Motor neuron (in vitro differentiated cells): ENCODE measurements at places on chromosomes 4 and X. TPM values are rescaled to one million over a fixed set of nuclear protein-coding genes. Genes with fewer than 3 reads are reported as not detected.

TLL1 gene
- 0.30 and 0.36 TPM in 2 replicates for total RNA-seq

PTPN13 gene
- total RNA-seq: 4.2 and 4.3 TPM in 2 replicates

C1QTNF7 gene
- total RNA-seq: 0.27 and 1.2 TPM in 2 replicates

CT55 gene
- total RNA-seq: 0.33 TPM in 1 of 2 replicates, not detected in the other

MXRA5 gene
- 1.8 and 2.0 TPM in 2 replicates for total RNA-seq

GNPDA2 gene
- 21.0 and 21.9 TPM in 2 replicates for total RNA-seq

GRCh38 chr4:122914292-122914904, 8.0 kb downstream of the NUDT6 start:
- ATAC-seq: peak; percentile 84

DNA sequence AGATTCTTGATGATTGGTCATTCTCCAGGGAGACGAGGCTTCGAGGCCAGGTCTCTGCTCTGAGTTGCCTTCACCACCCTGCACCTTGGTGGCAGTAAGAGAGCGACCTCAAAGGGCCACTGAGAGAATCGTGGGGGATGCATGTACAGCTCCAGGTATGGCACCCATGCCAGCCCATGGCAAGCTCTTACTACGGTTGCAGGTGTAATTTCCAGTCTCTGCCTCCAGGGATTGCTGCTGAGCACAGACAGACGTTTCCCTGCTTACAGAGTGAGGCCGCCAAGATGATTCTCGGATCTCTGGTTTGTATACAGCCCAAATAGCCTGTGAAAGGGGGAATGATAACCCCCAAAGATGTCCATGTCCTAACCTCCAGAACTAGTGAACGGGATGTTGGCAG, 16.3 kb upstream of the DRD5 start:
- no peak for ATAC-seq

DNA sequence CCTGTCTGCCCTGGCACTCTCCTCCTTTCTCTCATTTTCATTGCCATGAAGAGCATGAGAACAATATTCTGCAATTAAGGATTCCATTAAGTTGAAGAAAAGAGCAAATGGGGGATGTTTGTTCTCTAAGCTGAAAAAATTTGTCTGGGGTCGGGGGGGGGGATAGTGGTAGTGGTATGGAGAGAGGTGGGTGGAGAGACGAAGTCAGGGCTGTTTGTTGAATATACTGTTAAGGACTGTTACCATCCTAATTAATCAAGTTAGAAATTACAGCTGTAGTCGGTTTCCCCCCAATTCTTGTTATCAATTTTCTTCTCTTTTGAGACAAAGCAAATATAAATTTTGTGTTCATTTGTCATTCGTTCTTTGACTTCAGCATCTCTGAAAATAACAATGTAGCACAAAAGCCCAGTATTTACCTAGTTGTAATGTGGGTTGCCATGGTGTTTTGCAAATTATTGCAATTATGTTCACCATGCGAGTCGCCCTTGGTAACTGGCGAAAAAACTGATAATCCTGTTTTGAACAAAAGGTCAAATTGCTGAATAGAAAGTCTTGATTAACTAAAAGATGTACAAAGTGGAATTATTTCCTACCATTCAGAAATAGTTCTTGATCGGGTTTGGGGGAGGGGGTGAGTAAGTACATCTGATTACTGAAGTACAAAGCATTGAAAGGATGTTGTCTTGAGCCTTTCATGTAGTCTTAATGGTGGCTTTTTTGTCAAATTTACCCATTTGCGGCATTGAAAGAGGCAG, 139.1 kb downstream of the ARX start:
- ATAC-seq: no peak

- no peak for ATAC-seq
These were observed 18.4 kb downstream of the SMS start for GRCh38 chrX:21958916-21959315.

DNA sequence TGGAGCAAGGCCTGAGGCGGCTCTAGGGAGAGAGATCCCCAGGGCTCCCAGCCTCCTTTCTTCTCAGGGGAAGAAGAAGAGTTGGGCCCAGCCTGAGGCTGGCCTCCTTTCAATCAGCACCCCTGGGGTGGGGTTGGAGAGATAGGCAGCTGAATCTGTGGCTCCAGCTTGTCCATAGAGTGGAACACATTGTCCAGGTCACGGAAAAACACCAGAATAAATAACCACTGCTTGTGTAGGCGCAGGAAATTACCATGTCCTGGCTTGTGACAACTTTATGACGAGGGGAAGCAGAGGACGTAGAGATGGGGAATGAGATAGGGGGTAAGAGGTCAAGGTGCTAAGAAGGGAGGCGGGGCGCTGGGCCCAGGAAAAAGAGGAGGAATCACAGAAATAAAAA, 80.8 kb upstream of the EFNB1 start:
- no peak for ATAC-seq

DNA sequence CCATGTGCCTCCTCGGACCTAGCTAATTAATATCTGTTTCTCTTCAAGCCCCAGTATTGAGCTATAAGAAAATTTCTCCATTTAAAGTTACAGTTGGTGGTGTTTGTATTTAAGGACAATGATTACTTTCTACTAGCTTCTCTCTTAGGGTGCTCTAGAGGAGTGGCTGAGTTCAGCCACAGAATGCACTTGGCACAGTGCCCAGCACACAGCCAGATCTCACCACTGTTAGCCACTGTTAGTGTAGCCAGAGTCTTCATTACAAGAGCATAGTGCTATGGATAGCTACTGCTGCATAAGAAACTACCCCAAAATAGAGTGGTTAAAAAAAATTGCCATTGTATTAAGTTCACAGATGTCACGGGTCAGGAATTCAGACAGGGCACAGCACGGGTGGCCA, 421.3 kb downstream of the BCOR start:
- no peak for ATAC-seq

GRCh38 chr4:74218201-74218600, 60.3 kb downstream of the MTHFD2L start:
- ATAC-seq: no peak

DNA sequence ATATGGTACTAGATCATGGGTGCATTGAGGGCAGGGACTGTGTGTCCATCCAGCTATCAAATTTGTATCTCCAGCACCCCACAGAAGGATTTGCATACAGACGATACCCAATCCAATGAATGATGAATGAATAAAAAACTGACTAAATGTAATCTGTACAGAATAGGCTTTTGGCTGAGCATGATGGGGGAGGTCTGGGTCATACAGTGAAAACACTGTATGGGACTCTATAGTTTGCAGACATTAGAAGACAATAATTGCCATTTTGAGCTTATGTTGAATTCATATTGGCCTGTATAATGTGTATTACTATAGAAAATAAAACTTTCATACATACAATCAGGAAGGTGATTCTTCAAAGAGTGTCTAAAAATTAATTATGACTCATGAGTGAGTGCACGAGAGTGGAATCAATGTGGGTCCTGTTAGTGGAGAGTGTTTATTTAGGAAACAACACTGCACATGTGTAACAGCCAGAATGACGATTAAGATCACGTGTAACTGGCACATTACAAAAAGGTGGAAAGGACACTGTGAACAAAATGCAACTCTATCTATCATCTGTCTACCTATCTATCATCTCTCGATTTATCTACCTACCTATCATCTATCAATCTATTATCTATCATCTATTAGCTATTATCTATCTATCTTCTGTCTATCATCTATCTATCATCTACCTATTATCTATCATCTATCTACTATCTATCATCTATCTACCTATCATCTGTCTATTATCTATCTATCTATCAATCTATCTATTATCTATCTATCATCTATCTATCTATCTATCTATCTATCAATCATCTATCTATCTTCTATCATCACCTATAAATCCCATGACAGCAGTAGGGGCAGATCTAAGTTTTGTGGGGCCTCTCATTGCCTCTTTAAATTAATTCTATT, 201.3 kb downstream of the PTTG2 start:
- no peak for ATAC-seq

- no peak for ATAC-seq
These were observed 347.8 kb downstream of the GRID2 start for GRCh38 chr4:92651536-92651935.

DNA sequence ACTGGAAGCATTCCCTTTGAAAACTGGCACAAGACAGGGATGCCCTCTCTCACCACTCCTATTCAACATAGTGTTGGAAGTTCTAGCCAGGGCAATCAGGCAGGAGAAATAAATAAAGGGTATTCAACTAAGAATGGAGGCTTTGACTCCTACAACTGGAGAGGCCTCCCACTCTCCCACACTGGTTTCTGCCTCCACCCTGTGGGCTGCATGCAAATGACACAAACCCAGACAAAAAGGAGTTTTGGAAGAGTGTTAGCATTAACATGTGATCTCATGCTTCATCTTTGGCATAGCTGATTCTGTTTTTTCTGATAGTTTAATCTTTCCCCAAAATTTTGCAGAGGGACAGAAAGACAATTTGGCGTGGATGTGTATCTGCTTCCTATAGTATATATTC, 80.8 kb upstream of the IQCM start:
- no peak for ATAC-seq

- no peak for ATAC-seq
These were observed 850 bp downstream of the IGBP1 start for GRCh38 chrX:70134116-70134477.

DNA sequence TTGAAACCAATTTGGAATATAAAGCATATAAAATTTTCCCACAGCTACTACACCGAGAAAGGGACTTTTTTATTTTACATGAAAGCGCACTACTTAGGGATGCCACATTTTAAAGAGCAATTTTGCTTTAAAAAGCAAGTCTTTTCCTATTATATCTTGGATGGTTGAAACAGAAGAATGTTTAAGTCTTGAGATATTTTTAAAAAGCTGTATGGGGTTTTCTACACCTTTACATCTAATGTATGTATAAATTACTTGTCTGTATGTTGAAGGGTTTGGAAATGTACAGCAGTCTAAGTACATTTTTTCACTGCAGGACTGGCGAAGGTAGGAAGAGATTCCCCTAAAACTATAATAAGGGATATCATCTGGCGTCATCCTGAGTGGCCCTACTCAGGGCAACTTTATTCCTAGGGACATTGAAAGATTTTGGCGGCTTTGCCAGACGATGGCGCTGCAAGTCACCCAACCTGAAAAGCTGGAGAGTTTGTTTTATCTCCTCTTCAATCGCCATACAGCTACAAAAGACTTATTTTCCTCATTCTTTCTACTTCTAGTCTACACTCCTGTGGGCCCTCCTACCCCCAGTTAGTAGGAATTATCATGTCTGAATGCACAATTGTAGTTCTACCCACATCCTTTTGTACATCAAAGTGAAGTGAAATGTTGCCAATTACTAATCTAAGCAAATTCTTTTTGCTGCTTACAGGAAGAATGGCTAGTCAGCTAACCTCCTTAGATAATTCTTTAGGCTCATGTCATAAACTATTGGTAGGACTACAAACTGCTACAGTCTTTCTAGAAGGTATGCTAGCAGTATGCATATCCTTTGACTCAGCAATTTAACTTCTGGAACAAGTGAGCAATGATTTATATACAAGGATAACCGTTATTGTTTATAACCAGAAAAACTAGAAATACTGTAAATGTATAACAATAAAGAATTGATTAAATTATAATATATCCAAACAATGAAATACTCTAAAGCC, 782 bp upstream of the NEK1 start:
- peak; percentile 39 for ATAC-seq

DNA sequence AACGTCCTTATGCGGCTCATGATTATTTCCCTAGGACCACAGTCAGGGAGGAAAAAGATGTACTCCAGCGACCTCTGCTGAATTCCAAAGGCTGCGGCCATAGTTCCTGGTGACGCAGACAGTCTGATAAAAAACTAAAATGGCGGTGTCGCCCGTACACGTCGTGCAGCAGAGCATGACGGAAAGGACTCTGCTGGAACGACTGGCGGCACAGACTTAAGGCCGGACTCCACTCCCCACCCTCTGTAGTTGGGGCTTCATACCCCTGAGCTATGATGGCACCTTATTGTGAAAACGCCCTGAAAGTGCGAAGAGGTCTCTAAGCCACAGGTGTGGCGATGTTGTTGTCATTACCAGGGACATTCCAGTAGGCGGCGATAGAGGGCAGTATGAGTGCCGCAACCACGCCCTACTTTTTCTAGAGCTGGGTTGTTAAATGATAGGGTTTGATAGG, 90.0 kb upstream of the EDA2R start:
- peak; percentile 98 for ATAC-seq

GRCh38 chr4:17284323-17285175, 227.3 kb downstream of the QDPR start:
- no peak for ATAC-seq

- ATAC-seq: no peak
These were observed 94.6 kb downstream of the STIM2 start for GRCh38 chr4:26955241-26955640.

DNA sequence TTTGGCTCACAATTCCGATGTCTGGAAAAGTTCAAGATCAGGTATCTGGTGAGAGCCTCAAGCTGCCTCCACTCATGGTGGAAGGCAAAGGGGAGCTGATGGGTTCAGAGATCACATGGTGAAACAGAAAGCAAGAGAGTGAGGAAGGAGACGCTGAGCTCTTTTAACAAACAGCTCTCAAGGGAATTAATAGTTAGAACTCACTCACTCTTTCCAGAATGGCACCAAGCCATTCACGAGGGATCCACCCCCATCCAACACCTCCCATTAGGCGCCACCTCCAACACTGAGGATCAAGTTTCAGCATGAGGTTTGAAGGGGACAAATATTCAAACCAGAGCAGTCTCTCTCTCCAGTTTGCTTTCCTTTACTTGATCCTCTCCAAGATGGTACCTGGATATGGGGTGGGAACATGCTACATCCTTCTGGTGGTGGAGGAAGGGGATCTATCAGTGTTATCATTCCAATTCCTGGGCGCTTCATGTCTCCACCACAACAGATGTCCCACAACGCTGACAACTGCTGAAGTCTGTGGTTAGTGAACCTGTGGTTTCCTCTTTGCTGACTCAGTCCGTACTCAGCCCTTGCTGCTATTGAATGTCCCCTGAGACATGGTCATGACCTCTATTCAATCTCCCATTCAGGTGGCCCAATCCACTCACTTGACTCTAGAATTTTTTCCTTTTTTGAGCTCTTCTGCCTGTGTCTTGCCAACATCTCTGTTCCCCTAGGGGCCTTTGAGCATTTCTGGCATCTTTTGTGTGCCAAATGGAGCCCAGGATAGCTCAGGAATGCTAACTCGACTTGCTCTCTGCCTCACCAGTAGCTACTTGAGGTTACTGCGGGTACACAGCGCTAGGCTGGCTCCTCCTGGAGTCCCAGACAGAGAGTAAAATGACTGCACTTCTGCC, 395.2 kb downstream of the MID1IP1 start:
- ATAC-seq: no peak

- no peak for ATAC-seq
These were observed 25.5 kb downstream of the CHST7 start for GRCh38 chrX:46599051-46599560.
